Upper lobe of right lung (tissue), 1 donor: ENCODE measurements at places on chromosomes 4 and X. TPM values are rescaled to one million over a fixed set of nuclear protein-coding genes. Genes with fewer than 3 reads are reported as not detected.

DNA sequence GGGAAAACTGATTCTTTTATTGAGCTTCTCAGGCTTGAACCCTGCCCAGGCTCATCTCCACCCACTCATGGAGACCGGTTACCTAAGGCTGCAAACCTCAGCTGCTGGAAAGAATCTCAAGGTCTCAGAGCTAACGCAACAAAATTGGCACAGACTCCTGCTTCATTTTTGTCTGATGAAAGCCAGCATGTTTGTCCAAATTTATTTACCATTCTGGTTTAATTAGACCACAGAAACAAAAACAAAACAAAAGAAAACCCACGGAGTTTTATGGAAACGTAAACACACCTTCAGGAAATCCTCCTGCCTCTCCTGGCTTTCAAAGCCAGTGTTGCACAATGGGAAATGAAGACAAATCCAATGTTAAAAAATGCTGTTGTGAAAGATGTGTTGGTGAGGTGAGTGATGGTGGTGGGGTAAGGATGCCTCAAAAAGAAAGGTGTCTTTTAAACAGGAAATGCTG, 56.4 kb upstream of the PDLIM3 start:
- no peaks in the 10 kb centered on the region for H3K4me1 ChIP-seq
- H3K4me3 ChIP-seq, result no peak overlapping the region
- H3K27ac ChIP-seq, result no peak overlapping the region

DNA sequence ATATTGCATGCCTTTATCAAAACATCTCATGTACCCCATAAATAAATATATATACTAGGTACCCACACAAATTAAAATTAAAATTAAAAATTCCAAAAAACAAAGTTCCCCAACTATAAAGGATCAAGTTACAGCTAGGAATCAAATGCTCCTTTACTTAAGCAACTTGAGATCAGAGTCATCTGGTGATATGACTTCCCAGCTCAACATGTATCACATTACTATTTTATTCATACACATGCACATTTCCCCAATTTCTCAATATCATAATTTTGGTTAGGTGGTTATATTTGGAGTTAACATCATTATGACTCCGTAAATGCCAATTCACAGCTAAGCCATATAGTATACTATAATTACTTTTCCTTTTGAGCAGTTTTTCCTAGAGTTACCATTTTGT, 60.9 kb downstream of the CLOCK start:
- H3K36me3 ChIP-seq, result peaks cover 10% of the 10 kb centered on the region
- no peak overlapping the region for H3K4me3 ChIP-seq
- no peak overlapping the region for H3K27ac ChIP-seq

DNA sequence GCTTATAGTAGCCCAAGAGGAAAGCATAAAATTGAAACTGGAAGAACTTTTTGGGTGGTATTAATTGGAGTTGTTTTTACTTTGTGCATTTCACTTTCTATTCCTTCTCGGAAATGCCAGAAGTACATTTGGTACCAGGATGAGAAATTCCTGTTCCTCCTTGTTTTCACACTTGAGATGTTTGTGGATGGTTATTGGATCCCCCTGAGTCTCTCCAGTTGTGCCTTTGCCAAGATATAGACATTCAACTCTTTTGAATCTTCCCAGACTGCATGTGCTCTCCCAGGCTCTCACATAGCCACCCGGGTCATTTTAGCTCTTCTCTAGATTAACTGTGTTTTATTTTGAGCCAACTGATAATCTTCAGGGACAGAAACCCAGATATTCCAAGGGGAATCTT, 120.5 kb downstream of the AFF1 start:
- no peaks in the 10 kb centered on the region for H3K27me3 ChIP-seq
- H3K27ac ChIP-seq, result peak overlapping the region; percentile 55
- DNase-seq, result no peak
- H3K4me1 ChIP-seq, result peaks cover 57% of the 10 kb centered on the region
- no peak overlapping the region for H3K4me3 ChIP-seq
- H3K36me3 ChIP-seq, result no peaks in the 10 kb centered on the region

GRCh38 chr4:168619266-168619631, 122.4 kb downstream of the PALLD start:
- H3K27me3 ChIP-seq, result no peaks in the 10 kb centered on the region
- no peak for DNase-seq
- H3K36me3 ChIP-seq, result no peaks in the 10 kb centered on the region
- H3K4me3 ChIP-seq, result no peak overlapping the region
- H3K4me1 ChIP-seq, result no peaks in the 10 kb centered on the region

DNA sequence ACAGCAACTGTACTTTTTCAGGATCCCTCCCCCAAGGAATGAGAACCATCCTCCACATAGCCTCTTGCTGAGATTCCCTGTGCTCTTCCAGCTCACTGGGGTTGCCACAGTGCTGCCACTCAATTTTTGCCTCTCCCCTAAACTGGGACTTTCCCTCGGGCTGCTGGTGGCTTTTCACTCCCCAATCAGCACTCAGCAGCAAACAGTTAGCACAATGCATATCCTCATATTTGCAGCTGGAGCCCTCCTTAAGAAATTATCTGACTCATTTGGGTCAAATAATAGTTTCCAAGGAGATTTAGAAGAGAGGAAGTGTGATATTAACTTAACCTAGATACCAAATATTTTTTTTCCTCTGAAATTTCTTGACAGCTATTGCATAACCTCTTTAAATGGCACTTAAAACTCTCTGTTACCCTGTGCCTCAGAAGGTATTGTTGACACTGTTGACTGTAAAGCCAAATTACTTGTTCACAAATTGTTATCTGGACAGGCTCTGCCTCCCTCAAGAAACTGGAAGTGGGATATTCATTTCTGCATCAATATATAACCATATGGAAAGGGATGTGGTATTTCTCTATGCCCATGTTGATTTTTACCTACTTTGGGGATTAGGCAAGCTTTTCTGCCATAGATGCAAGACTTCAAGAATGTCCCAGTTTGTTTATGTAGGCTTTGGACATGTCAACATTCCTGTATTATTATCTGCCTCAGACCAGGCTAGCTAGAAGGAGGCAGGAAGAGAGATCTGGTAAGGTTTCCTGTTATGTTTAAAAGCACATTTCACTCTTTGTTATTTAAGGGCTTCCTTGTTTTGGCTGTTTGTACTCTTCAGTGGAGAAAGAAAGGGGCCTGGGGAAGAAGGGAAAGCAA, 58.0 kb downstream of the SEPTIN11 start:
- H3K4me3 ChIP-seq, result no peak overlapping the region
- H3K27me3 ChIP-seq, result no peaks in the 10 kb centered on the region
- DNase-seq, result no peak
- H3K4me1 ChIP-seq, result peaks cover 30% of the 10 kb centered on the region

- H3K4me3 ChIP-seq, result peak overlapping the region; percentile 67
- H3K36me3 ChIP-seq, result no peaks in the 10 kb centered on the region
- peak overlapping the region; percentile 88 for H3K27ac ChIP-seq
- H3K27me3 ChIP-seq, result no peaks in the 10 kb centered on the region
- peaks cover 3% of the 10 kb centered on the region for H3K4me1 ChIP-seq
Measured at GRCh38 chrX:38804682-38805431, 3.6 kb downstream of the MID1IP1 start.

DNA sequence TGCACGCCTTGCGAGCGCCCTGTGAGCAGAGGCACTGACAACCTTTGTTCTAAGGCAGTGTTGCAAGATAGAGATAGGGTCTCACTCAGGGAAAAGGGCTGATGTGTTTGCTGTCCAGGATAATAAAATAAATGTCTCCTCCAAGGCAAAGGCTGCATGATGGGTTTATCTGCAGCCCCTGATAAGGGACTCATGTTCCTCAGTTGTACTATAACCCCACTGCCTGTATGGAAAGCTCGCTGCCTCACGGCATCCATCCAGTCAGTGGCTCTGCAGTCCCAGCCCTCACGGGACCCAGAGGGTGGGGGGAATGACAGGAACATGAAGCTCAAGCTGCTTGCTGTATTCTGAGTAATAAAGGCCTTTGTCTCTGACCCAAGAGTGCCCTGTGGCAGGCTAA, 22.6 kb downstream of the BCLAF3 start:
- no peak for DNase-seq
- no peak overlapping the region for H3K4me3 ChIP-seq

Gene GPRIN3
- 25.2 TPM for total RNA-seq

Gene SLC4A4
- total RNA-seq, result 28.5 TPM
